Activated CD8-positive, alpha-beta memory T cell treated with anti-CD3 and anti-CD28 coated beads for 1 hour (primary cell): ENCODE measurements at places on chromosomes 4 and X.

GRCh38 chr4:93184053-93184452, 644.5 kb upstream of the ATOH1 start:
- DNase-seq = no peak

GRCh38 chrX:105136786-105137185, 83.7 kb downstream of the TEX13A start:
- DNase-seq = no peak

DNA sequence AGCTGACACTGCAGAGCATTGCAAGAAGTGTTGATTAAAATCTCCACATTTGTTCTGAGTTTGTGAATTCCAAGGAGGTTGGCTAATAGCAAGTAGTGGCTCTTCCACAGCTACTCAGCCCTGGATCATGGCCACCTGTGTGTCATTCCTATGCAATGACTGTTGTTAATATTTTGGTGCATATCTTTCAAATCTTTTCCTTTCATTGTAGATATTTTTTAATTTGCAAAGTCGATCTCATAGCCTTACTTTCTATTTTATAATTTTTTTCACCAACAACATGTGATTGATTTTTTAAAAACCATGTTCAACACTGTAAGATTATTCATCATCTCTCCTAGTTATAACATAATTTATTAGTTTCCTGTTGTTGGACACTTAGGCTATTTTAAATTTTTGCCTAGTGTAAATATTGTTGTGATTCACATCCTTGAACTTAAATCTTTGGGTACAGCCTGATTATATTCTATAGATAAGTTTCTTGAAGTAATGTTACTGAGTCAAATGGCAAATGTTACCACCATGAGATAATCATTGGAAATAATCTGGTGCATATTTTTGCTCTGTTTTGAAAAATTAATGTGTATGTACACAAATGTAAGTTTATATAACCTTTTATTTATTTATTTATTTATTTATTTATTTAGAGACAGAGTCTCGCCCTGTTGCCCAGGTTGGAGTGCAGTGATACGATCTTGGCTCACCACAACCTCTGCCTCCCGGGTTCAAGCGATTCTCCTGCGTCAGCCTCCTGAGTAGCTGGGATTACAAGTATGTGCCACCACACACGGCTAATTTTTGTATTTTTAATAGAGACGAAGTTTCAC, 17.1 kb upstream of the ARHGAP10 start:
- DNase-seq = no peak

- DNase-seq = no peak
Observed at GRCh38 chr4:6415031-6415705, 57.2 kb downstream of the PPP2R2C start.

DNA sequence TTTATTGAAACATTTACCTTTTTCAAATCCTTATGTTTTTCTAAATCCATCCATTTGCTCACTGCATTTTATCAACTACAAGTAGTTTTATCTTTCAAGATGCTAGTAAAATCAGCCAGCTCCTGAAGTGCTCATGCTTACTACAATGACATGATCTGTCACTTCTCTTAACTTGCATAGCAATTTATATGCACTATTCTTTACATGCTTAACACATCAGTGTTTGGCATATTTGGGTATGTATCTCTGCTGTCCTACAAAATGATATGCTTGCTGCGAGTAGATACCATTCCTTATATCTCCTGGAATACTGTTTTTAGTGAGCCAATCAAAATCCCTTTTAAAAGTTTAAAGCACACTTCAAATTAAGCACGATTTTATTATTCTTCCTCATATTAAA, 2726.8 kb downstream of the PCDH7 start:
- DNase-seq = no peak

GRCh38 chrX:22652596-22652995, 347.2 kb upstream of the DDX53 start:
- no peak for DNase-seq

GRCh38 chrX:124263743-124264142, 68.7 kb upstream of the TEX13D start:
- DNase-seq = no peak

DNA sequence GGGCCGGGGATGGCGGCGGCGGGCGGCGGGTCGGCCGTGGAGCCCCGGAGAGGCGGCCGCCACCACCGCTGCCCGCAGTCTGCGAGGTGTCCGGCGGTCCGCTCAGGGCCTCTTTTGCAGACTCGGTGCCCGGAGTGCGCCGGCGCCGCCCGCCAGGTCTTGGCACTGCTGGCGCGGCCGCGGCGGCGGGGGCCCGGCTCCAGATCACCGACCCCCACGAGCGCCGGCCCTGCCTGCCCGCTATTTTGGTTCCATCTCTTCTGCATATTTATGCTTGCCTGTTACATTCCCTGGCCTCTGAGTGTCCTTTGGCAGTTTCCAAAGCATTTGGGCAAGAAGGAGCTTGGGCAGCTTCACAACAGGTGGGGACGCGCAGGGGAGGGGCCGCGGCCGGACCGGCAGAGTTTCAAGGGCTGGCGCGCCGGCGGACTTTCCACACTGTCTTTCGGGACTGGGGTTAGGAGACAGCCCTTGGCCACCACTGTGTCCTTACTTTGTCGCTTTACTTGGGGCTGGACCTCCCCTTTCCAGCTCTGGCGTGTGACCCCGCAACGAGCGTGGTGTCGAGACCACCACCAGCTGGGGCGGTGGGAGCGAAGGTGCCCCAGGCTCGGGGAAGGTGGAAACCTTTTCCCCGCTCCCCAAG, 668 bp upstream of the TAPT1 start:
- peak; percentile 11 for DNase-seq

DNA sequence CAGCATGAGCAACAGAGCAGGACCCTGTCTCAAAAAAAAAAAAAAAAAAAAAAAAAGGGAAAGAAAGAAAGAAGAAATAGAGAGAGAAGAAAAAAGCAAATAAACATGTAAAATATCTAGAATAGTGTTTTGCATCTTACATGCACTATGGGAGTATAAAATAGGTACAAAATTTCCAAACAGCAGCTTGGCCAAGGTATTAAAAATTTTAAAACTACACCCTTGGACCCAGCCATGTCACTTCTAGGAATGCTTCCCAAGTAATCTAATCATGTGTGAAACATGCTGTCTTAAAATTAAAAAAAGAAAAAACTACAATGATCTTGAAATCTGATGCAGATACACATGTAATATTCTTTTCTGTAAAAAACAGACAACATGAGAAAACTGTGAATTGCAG, 21.6 kb downstream of the IRF2 start:
- no peak for DNase-seq

DNA sequence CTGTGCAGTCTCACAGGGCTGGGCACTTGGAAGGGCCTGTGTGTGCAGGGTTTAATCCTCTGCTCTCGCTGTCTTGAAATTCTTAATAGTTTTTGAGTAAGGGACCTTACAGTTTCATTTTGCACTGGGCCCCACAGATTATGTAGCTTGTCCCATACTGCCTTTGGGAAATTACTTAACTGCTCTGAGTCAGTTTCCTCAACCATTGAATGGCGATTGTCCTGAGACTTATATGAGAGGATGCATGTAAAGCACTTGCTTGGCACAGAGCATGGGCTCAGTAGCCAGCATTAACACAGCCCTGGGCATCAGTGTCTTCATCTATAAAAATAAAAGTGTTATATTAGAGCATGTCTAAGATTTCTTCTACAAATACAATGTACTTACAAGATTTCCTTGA, 55.8 kb downstream of the CLCN5 start:
- no peak for DNase-seq

DNA sequence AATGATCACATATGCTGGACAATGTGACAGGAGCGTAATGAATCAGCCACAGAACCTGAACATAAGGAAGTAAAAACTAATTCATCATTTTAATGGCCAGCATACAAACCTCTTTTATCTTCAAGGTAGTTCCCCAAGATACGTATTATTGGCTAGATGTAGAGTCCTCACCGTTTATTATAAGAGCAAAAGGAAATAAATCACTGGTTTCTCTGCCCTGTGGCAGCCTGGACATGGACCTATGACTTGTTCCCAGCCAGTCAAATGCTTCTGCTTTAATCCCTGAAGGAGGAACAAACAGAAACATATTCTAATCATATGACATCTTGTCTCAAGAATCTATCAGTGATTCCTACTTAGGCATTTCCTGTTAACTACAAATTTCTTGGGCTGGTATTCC, 86.8 kb upstream of the FAM241A start:
- no peak for DNase-seq

GRCh38 chrX:13752141-13752540, 17.6 kb downstream of the OFD1 start:
- DNase-seq = no peak

- DNase-seq = no peak
Observed at GRCh38 chrX:91435395-91435794, 756 bp downstream of the PABPC5 start.

- DNase-seq = no peak
Observed at GRCh38 chrX:107724653-107725052, 50.9 kb downstream of the TSC22D3 start.

- no peak for DNase-seq
Observed at GRCh38 chrX:17500145-17500579, 125.2 kb downstream of the NHS start.

DNA sequence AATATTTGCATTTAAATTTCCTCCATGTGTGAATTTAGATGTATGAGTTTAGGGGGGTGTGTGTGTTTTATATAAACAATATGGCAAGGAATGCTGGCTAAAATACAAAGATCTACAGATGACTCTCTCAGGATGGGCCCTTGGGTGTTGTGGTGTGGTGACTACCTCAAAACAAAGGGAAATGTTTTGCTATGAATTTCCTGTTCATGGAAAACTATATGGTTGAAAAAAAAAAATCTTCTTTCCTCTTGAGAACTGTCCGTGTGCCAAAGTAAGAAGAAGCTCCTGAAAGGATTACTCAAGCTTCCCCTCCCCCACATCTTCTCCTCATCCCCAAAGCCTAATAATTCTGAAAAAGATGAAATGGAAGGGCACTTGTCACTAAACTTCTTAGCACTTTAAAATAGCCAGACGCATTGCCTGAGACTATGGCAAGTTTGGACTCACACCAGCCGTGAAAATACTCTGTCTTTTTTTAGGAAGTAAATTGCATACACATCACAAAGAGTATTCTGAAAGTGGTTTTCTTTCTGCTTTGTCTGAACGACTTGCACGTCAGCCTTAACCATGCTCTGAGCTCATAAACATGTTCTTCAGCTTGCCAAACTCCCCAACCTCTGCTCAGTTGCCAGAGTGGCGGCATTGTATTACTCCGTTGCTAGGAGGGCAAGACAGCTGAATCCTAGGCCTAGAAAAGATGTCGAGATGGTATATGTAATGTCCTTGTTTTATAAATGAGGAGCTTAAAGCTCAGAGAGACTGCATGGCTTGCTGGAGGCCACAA, 250.4 kb upstream of the JADE1 start:
- DNase-seq = no peak

GRCh38 chr4:47057991-47058390, 26.6 kb downstream of the GABRB1 start:
- no peak for DNase-seq

DNA sequence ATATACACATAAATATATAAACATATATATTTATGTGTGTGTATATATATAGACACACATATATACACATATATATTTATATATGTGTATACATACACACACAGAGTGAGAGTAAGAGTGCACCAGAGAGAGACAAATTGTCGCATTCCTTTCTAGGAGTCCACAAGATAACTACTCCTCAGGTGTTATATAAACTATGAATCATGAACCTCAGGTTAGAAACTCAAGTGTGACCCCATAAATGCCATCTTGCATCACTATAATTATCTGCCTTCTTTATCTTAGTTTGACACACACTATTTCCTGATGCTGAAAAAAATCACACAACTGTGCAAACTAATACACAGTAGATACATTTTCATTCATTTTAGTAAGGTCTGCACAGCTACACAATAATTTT, 135.2 kb downstream of the PPARGC1A start:
- no peak for DNase-seq

DNA sequence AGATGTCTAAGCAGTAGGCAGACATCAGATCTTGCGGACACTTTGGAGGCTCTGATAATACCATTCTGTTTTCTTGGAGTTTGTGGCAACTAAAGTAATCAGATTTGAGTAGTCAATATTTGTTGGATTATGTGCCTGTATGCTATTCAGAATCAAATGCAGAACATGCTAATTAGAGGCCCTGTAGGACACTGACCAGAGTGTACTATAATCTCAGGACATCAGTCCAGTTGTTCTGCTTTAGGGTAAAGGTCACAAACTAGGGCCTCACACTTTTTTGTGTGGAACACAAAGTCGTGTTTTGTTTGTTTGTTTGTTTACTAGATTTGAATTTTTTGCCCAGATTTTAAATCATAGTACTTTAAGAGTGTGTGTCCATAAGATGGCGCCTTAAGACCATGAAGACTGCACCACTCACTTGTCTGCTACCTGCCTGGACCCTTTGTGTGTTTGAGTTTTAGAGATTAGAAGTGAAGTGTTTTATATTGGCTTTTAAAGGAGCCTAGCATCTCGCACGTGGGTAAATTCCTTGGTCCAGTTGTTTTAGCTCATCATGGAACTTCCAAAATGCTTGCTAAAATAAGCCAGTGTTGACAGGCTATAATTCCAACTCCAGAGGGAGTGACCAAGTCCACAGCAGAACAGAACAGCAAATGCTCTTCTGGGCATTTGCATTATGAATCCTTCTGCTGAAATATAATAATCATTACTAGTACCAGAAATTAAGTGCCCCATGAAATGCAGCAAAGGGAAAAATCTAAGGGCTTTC, 34.7 kb downstream of the IL13RA1 start:
- no peak for DNase-seq

DNA sequence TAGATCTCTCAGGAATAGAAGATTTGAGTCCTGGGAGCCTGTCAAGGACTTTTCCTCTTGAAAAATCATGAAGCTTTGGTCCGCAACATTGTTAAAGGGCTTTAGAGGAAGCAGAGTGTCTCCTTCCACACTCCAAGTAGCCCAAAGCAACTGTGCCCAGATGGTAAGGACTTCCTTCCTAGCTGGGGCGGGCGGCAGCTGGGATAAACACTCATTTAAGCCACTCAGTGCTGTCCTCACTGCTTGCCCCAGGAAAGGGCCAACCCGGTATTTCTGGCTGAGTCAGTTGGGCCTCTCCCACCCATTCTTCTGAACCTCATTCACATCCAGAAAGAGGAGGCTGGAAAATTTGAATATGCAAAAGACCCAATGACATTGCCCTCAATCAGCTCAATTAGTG, 144.3 kb downstream of the CHIC2 start:
- no peak for DNase-seq

DNA sequence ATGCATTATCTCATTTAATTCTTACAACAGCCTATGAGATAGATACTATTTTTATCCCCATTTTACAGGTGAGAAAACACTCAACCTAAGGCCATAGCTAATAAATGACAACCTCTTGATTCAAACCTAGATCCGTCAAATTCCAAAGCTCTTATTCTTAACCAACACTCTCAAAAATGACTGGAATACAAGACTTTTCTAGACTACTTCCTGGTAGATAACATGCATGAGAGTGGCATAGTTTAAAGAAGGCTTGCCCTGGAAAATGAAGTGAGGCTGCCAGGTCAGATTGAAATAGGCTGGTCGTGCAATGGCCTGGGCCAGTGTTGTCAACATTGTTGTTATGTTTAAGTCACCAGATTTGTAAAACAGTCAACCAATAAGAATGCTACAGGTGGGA, 86.6 kb downstream of the DNAAF6 start:
- no peak for DNase-seq

- DNase-seq = peak; percentile 30
Observed at GRCh38 chr4:36243355-36244256, 708 bp downstream of the ARAP2 start.

- DNase-seq = no peak
Observed at GRCh38 chrX:31228909-31229308, 157.1 kb upstream of the FTHL17 start.
